ENCODE measurements at places on chromosomes 6 and 20.

- no peak for DNase-seq
Observed at GRCh38 chr6:45630314-45630713, 252.6 kb upstream of the SUPT3H start.

DNA sequence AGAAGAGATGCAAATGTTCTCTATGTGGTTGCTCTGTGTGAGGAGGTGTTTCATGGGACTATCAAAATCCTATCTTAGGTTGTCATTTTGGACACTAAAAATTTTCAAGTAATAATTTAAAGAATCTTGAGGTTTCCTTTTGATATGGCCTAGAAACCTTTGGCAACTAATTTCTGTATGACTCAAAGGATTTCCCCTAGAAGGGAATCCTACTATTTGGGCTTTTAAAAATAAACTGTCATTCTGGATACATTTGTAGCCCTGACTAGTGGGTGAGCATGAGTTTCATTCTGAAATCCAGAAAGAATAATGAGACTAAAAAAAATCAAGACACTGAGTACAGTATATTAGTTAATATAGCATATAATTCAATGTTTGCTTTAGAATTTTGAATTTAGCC lies 25.5 kb upstream of the RAB23 start:
- no peak for DNase-seq

DNA sequence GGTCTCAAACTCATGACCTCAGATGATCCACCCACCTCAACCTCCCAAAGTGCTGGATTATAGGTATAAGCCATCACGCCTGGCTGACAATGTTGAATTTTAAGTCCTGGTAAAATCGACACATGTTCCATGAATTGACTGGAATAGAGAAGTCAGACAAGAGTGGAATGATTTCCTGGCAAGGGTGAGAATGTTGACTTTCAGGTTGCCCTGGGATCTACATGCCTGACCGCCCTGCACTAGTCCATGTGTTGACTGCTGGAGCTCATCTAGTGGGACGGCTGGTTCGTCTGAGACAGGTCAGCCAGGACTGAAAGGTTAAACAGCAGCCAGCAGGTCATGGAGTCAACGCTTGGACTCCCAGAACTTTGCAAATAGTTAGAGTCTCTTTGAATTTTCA lies 88.8 kb downstream of the SASH1 start:
- DNase-seq: no peak

GRCh38 chr6:24520929-24521546 lies 26.3 kb downstream of the ALDH5A1 start:
- no peak for DNase-seq

GRCh38 chr6:163309491-163310026 lies 105.0 kb upstream of the QKI start:
- DNase-seq: no peak

Data from stimulated activated CD4-positive, alpha-beta T cell treated with anti-CD3 and anti-CD28 coated beads, TNF-alpha, amount 100 ng/mL, for 1 hour (primary cell).